ENCODE measurements at places on chromosomes 13 and 19.

DNA sequence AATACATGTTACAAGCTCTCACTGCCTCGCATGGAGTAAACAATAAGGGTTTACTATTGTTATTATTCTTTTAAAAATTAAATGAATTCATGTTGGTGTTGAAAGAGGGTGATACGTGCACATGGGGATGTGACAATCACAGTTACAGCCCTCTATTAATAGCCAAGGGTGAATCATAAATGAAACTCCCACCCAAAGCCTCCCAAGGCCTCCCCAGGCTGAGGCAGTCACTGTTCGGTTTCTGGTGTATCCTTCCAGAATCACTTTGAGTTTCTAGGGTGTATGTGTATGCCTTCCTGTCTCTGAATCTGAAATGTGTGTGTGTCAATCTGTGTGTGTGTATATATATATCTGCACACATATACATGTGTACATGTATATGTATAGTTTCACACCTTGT lies 73.4 kb downstream of the AKAP11 start:
- DNase-seq: no peak

DNA sequence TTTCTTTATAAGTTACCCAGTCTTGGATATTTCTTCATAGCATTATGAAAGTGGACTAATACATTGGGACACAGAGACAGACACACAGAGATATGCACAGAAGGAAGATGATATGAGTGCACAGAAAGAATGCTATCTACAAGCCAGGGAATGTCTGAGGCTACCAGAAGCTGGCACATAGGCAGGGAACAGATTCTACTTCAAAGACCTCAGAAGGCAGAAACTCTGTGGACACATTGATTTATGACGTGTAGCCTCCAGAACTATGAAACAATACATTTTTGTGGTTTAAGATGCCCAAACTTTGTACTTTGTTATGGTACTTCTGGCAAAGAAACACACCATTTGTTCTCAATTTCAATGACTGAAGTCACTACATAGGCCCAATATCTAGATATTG lies 556.7 kb downstream of the PCDH9 start:
- DNase-seq: no peak

GRCh38 chr19:33819506-33819879 lies 22.8 kb downstream of the KCTD15 start:
- no peak for DNase-seq

DNA sequence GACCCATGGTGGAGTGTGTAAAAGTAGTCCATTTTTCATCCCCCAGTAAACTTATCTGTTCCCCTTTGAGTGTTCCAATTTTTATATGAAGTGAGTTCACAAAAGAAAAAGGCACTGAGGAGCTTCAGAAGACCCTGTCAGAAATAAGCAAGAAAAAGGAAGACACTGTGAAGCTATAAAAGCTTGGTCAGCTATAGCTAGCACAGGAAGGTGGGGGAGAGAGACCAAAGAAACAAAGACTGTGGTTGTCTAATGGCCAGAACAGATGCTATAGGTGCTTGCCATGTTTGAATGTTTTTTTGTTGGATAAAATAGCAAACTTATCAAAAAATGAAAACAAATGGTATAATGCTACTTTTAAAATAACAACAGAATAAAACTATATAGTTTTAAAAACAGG lies 46.5 kb downstream of the RCBTB2 start:
- no peak for DNase-seq

DNA sequence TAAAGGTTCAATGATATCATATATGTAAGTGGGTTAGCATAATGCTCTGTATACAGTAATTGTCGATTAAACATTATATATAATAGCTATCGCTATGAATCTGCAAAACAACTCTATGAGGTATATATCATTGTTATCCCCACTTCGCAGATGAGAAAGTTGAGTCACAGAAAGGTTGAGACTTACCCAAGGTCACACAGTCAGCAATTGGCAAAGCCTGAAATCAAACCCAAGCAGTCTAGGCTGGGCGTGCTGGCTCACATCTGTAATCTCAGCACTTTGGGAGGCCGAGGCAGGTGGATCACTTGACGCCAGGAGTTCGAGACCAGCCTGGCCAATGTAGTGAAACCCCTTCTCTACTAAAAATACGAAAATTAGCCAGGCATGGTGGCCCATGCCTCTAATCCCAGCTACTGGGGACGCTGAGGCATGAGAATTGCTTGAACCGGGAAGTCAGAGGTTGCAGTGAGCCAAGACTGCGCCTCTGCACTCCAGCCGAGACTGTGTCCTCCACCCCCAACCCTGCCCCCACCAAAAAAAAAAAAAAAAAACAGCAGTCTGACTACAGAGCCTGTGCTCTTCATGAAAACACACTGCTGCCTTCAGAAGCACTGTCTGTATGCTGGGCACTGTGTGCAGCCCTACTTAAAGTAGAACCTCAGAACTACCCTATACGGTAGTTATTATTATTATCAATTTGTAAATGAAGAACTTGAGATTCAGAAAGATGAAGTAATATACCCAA lies 1.3 kb downstream of the HSPBP1 start:
- no peak for DNase-seq

- DNase-seq: no peak
Observed at GRCh38 chr19:33236696-33237390, 11.2 kb upstream of the SLC7A10 start.

DNA sequence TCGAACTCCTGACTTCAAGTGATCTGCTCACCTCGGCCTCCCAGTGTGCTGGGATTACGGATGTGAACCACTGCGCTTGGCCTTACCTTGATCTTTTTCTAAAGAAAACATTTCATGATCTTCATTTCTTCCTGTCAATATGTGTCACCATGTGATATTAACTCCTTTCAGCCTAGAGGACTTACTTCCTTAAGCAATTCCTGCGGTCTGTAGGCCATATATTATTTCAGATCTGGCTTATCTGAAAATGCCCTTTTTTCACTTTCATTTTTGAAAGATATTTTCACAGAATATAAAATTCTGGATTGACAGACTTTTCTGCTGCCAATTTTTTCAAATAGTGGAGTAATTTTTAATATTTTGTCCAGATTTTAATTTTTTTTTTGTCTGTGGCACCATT lies 2.0 kb upstream of the GPR32 start:
- DNase-seq: no peak

DNA sequence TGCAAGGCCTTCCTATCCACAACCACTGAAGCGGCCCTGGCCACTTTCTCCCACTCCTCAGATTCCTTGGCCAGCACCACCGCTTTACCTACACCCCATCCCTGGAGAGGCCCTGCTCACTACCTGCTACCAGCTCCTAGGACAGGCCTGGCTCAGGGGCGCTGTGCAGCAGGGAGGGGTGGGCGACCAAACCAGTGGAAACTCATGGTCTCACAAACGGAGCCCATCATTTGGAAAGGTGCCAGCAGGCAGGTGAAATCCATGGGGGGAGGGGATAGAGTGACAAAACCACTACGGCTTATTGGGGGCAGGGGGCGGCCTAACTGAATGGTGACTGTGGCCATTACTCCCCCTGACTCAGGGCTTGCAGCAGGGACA lies 27.6 kb downstream of the C19orf47 start:
- no peak for DNase-seq

DNA sequence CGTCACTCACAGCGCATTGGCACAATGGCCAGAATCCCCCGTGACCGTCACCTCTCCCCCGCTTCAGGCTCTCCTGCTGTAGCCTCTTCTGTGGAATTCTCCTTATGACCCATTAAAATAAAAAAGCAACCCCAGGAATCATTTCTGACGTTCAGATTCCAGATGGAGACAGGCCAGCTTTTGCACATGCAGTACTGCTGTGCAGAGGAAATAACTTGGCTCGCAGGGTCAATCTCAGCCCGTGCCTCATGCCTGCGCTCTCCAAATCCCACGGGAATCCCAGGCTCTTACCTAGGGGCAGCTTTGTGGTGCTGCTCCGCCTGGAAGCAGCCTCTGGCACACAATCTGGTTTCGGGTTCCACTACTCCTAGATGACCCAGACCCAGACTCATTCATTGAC lies 32.7 kb upstream of the SOX1 start:
- no peak for DNase-seq

DNA sequence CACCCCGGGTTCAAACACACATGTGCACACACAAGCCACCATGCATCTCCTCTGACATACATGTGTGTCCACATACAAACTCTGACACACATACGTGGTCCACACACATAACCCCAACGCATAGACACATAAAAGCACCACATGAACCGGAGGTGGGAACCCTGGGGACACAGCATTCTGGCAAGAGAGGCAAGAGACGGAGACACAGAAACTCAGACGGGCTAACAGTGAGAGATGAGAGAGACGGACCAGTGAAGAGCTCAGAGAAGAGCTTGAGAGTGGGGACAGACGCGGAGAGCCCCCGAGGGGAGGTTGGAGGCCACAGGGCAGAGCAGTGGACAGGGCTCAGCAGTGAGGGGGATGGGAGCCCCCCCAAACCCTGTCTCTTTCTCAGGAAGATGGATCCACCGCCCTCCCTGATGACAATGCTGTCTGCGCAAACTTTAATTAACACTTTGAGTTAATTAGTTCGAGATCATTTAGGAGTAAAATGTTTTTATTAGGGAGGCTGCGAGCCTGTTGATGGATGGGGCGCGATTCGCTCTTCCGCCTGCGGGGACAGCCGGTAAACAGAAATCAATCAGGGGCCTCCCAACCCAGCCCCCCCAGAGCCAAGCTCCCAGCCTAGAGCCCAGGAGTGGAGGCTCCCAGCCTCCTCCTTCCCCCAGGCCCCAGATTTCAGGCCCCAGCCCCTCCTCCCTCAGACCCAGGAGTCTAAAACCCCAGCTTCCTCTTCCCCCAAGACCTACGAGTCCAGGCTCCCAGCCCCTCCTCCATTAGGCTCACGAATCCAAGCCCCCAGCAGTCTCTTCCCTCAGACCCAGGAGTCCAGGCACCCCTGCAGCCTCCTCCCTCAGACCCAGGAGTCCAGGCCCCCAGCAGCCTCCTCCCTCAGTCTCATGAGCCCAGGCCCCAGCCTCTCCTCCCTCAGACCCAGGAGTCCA lies 9.5 kb upstream of the ERFL start:
- peak; percentile 24 for DNase-seq

GRCh38 chr19:48136547-48136946 lies 25.9 kb upstream of the PLA2G4C start:
- DNase-seq: no peak

- DNase-seq: no peak
Observed at GRCh38 chr13:33284031-33284430, 1.5 kb downstream of the STARD13 start.

Measured in GDM1 (cell line).